Cortex of kidney (tissue), 1 donor: ENCODE measurements at places on chromosomes 6 and 20.

DNA sequence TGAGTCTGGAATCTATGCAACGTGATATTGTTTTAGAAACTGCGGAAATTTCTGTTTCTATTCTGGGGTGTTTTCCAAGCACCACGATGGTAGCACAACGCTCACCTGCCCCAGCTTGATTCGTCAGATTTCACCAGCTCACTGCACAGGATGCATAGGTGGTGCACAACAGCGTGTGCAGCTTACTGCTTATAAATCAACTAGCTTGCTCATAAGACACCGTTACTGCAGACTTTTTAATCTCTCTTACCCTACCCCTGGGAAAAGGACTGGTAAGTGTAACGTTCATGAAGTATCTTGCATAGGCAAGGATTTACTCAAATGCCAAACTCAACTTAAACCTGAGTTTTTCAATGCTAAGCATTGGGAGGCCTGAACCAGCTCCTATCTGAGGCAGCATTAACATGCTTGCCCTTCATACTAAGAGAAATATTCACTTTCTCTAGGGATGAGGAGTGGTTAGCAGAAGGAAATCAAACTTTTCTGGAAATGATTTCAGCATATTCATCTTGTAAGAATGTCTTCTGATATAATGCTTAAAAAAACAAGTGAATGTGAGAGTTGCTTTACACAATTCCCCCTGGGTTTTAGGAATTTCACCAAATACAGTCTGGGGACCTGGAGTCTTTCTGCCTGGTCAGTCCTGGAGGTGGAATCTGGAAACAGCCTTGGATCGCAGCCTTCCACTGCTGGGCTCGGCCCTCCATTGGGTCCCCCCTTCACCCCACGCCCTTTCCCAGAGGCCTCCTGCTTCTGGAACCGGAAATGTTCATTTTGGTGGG, 100.6 kb downstream of the DACT2 start:
- DNase-seq: no peak

GRCh38 chr6:141906569-141907080, 226.1 kb upstream of the GJE1 start:
- DNase-seq: no peak

GRCh38 chr6:125013938-125014660, 51.9 kb downstream of the RNF217 start:
- DNase-seq: no peak

- DNase-seq: no peak
Measured at GRCh38 chr6:21342501-21342900, 251.1 kb upstream of the SOX4 start.

DNA sequence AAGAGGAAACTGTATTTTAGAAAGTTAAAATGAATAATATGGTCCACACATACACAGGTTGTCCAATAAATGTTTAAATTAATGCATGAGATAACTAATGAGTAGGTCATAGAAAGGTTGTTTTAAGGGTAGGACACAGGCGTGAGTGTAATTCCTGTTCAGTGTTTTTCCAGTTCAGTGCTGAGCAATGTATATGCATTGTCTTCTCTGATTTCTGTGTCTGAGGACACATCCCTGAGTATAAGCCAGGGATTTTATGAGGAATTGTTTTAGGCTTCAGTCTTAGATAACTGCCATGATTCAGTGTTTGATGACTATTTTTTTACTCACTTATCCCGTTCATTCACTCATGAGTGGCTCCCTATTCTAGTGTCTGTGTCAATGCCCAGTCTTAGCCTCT, 298.5 kb upstream of the TBX18 start:
- DNase-seq: no peak

- no peak for DNase-seq
Measured at GRCh38 chr20:22825076-22825475, 210.0 kb upstream of the SSTR4 start.

GRCh38 chr6:6085928-6086668, 79.4 kb upstream of the NRN1 start:
- DNase-seq: no peak

GRCh38 chr6:92752114-92752513, 667.2 kb downstream of the EPHA7 start:
- DNase-seq: no peak

- no peak for DNase-seq
Measured at GRCh38 chr6:143507358-143508145, 4.0 kb downstream of the FUCA2 start.

- no peak for DNase-seq
Measured at GRCh38 chr6:13112921-13113320, 215.4 kb downstream of the TBC1D7 start.

DNA sequence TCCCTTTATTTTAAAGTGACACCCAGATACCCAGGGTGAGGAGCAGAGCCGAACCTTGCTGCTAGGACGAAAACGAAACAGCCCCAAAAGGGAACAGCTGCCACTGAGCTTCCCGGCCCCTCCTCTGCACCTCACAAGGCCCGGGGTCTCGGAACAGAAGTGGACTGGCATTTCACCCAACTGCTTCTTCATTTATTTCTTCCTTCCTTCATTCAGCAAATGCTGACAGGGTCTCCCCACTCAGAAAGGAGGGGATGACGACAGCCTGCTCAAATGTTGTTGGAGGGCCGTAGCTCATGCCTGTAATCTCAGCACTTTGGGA, 220.3 kb downstream of the PREX1 start:
- no peak for DNase-seq

GRCh38 chr6:168196881-168197635, 118.0 kb upstream of the FRMD1 start:
- no peak for DNase-seq

DNA sequence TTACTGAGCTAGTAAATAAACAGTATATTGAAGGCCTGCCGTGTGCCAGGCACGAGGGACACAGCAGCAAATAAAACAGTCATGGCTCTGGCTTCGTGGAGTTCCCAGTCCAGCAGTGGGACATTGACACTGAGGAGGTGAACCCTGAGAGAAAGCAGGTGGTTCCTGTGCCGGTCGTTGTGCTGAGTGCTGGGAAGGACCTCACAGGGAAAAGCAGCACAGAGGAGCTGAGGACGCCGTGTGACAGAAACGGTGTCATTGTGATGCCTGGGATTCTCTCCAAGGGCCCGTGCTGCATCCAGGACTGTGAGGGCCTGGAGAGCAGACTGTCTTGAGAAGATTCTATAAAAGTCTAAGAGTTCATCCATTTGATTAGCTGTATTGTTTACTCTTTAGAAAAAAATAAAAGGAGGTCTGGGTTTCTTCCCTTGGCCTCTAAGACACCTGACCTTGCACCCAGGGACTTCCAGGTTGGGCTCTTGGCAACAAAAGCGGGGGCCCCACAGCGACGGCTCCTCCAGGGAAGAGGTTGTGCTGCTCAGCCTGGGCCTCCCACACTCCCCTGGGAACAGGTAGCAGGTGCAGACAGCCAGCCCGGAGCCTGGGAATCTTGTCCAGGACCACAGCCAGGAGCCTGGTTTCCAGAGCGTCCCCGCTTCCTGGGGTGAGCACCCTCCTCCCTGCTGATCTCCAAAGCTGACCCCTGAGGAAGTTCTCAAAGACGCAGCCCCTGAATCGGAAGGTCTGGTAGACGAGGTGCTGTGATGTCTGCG, 251.2 kb upstream of the PMEPA1 start:
- no peak for DNase-seq

DNA sequence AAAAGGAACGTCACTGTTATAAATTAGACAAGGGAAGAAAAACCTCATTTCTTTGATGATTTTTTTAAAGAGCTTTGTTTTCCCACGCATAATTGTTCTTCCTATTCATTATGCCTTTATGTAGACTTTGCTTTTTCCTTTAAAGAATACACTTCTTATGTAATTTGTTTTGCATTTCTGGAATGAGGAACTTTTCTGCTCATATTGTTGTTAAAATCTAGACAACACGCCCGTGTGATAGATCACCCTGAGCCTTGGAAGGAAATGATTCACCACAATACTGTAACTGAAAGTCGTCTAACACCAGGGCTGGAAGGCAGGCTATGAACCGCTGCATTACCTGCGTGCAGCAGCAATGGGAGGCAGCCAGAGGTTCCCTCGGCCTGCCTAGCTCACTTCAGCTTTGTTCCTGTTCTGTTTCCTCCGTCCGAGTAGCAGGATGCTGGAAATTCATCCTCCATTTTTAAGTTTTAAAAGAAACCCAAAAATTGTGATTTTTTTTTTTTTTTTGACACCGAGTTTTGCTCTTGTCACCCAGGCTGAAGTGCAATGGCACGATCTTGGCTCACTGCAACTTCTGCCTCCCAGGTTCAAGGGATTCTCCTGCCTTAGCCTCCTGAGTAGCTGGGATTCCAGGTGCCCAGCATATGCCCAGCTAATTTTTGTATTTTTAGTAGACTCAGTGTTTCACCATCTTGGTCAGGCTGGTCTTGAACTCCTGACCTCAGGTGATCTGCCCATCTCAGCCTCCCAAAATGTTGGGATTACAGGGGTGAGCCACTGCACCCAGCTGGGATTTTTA, 49.6 kb upstream of the ZNF217 start:
- no peak for DNase-seq

DNA sequence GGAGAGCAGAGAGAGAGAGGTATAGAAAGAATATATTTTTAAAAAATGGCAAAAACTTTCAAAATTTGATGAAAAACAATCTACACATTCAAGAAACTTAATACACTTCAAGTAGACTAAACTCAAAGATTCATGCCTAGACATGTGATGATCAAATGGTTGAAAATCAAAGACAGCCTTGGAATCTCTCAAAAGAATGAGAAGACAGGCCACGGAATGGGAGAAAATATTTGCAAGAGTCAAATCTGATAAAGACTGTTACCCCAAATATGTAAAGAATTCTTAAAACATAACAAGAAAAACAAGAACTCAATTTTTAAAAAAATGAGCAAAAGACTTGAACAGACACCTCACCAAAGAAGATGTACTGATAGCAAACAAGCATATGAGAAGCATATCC, 49.7 kb downstream of the THEMIS start:
- no peak for DNase-seq

GRCh38 chr6:160349814-160350350, 1.7 kb downstream of the SLC22A3 start:
- DNase-seq: no peak

GRCh38 chr6:19333936-19334335, 503.2 kb upstream of the ID4 start:
- DNase-seq: no peak

DNA sequence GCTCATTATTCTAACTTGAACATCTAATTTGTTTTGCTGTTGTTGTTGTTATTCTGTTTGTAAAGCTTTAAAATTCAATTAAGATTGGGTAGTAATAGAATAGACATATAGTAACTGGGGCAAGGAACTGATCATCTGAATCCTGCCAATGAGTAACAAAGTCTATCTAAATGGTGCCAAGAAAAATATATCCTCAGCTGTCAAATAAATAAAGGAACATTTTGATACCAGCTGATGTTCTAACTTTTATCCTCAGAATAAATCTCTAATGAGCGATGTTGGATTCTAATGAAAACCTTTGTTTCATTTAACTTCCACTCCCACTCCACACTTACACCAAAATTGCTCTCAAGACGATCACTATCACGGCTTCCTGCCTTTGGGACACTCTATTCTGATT, 210.9 kb downstream of the TINAG start:
- no peak for DNase-seq

GRCh38 chr6:154388803-154389202, 32.2 kb upstream of the IPCEF1 start:
- no peak for DNase-seq

DNA sequence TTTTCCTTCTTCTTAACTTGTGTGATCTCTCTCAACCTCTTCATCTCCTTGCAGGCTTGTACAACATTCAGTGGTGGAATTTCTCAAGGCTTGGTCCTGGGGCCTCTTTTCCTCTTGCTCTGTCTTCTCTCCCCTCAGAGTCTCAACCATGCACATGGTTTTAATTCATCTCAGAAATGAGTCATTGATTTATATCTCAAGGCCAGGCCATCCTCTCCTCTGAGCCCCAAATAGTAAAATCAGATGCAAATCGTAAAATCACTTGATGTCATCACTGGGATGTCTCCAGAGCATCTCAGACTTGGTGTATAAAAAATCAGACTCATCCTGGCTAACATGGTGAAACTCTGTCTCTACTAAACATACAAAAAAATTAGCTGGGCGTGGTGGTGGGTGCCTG, 85.0 kb downstream of the FNDC1 start:
- DNase-seq: no peak

DNA sequence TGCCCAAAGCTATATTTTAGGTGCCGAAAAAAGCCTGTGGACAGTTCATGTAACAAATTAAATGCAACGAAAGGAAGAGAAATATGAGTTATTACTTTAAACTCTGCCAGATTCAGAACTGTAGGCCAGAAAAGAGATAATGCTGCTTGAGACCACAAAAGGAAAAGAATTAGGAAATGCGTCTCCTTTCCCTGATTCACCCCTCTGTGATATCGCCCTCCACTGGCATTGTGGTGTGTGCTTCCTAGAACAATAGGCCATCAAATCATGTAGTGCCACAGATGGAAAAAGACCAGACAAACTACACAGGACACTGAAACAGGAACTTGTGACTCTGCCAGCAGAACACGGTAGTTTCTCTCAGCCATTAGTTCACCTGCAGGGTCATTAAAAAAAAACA, 14.7 kb upstream of the LAMA4 start:
- DNase-seq: no peak
